ENCODE measurements at places on chromosomes 7 and 10.
A peak's percentile ranks its signal among the peaks of the same experiment; 100 is the strongest.

GRCh38 chr7:4815609-4816418, 40.4 kb downstream of the AP5Z1 start:
- no peak for DNase-seq

DNA sequence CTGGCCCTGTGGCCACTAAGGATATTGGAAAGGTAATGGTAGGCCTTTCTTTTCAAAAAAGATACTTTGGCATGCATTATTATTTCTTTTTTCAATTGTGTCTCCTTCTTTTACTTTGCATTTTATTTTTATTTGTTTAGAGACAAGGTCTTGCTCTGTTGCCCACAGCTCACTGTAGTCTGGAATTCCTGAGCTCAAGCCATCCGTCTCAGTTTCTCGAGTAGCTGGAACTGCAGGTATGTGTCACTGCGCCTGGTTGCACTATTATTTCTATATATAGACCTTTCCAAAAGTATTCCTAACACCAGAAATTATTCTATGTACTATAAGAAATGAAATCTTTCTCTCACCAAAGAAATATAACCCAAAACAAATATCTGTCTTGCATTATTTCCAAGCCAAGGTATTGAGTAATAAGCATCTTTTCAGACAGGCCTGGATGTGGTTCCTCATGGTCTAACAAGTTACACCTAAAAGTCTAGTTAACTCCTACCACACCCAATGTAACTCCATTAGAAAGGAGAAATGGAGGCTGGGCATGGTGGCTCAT, 500.8 kb upstream of the ANKRD30A start:
- DNase-seq, result no peak

GRCh38 chr7:39299695-39300094, 266.5 kb upstream of the YAE1 start:
- no peak for DNase-seq

DNA sequence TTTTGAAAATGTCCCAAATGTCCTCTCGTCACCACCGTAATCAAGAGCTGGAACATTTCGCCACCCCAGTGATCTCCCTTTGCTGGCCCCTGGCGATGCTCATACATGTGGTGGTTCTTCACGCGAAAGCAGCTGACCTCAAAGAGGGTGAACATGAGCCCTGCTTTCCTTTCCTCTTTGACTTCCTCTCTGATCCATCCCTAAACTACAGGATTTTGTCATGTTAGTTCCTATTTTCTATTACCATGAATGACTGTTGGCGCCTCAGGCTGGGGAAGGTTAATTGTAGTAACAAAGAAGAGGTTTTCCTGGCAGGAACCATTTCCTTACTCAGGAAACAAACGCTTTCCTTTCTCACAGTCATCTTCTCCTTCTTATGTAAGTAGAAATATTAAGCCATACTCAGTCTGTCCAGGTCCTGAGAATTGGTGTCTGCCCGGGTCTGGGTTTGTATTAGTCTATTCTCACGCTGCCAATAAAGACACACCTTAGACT, 114.5 kb downstream of the INSYN2A start:
- DNase-seq, result no peak

- no peak for DNase-seq
These were observed 39.9 kb upstream of the NRBF2 start for GRCh38 chr10:63093227-63093626.

- no peak for DNase-seq
These were observed at the start of gene AIFM2 for GRCh38 chr10:70132098-70133029. TSS of gene AIFM2 (minus strand) at chr10:70132825. CDS start at chr10:70124084, 8,741 bp downstream.

DNA sequence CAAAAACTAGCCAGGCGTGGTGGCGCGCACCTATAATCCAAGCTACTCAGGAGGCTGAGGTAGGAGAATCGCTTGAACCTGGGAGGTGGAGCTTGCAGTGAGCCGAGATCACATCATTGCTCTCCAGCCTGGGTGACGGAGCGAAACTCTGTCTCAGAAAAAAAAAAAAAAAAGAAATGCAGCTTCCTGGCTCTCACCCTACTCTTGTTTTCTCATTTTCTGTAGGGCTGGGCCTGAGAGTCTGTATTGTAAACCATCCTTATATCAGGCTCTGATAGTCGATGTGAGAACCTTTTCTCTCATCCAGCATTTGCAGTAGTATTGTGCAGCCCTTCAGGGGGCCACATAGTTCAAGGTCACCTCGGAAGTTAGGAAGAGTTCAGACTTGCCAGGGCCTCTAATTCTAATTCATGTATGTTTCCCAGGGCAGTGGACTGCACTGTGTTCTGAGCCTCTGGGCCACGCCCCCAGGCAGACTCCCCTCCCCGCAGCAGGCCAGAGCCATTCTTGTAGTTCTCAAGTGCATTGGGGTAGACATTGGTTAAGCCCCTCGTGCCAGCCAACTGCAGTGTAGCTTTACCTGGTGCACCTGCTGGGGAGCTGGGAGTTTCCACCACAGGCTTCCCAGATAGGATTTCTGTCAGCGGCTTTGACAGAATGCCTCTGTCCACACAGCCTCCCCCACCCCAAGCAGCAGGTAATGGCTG, 38.3 kb upstream of the PDCD4 start:
- DNase-seq, result no peak

- DNase-seq, result no peak
These were observed 6.1 kb upstream of the GRK5 start for GRCh38 chr10:119201233-119201632.

GRCh38 chr10:58048936-58049335, 218.8 kb downstream of the IPMK start:
- no peak for DNase-seq

DNA sequence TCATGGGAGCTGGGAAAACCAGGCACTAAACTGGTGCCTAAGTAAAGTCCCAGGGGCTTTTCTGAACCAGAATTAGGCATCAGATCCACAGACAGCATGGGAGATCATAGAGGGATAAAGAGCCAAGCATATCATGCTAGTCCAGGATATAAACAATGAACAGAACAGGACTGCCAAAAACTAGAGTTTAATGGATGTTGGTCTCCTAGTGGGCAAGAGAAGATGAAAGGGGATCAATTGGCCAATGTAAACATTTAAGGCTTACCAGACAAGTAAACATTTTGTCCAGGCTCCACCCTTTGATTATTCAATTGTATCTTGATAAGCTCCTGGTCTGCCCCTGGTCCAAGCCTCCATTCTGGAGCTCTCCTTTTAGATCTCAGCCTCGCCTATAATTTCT, 18.9 kb downstream of the MACC1 start:
- DNase-seq, result no peak

DNA sequence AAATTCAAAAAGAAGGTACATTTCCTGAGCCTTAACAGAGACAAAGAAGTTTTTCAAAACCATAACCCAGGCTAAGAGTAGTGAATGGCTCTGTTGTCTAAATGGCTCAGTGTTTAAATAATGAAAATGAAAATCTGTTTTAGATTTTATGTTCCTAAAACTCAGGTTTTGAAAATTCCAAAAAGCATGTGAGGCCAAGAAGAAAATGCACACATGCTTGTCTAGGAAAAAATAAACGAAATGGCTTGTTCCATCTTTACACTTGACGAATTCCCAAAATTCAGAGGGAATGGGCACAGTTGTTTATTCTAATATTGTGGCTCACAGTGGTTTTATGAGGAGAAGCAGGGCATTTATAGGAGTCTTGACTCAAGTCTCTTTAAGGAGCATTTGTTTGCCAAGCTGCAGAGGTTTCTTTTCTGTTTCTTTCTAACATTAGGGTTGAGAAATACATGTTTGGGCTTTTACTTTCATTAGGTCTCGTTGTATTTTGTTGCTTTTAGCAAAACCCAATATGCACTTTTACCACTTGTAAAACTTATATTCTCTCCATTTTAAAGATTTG, 527.6 kb upstream of the ANKRD30A start:
- no peak for DNase-seq

GRCh38 chr7:56175771-56176170, 59.6 kb upstream of the NUPR2 start:
- no peak for DNase-seq

- no peak for DNase-seq
These were observed 90.9 kb upstream of the CHST15 start for GRCh38 chr10:124184208-124184830.

GRCh38 chr7:11281953-11282352, 308.3 kb downstream of the PHF14 start:
- no peak for DNase-seq

GRCh38 chr7:82950436-82950835, 212.2 kb downstream of the PCLO start:
- no peak for DNase-seq

DNA sequence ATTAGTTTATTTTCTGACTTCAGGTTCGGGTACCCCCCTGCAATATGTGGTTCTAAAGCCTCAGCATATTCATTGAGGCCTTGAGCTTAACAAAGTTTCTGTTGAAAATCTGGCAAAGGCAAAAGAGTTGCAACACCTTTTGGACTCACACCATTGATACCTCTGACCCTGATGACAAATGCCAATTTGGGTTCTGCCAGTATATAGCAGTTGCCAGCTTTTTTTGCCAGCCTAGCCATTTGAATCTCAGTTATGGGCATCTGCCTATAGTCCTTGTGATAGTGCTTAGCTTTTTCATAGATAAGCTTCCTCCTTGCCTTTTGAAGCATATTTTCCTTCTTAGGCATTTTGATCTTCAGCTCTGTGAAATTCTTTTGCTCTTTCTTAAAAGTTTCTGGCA, 31.9 kb downstream of the LIPJ start:
- DNase-seq, result no peak

- DNase-seq, result no peak
These were observed 125.7 kb upstream of the CXCL12 start for GRCh38 chr10:44510379-44511115.

DNA sequence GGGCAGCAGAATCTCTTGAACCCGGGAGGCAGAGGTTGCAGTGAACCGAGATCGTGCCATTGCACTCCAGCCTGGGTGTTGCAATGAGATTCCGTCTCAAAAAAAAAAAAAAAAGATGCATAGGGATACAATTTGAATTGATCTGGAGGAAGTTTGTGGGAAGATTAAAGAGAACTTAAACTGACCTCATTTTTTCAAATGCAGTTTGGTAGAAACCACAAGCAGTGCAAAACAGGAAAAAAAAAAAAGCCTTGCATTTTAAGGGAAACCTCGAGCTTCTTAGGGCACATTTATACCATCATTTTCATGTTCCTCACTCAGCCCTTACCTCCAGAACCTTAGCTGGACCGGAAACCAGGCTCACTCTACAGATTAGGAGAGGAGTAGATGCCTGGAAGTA, 2.8 kb downstream of the KCTD7 start:
- DNase-seq, result no peak

DNA sequence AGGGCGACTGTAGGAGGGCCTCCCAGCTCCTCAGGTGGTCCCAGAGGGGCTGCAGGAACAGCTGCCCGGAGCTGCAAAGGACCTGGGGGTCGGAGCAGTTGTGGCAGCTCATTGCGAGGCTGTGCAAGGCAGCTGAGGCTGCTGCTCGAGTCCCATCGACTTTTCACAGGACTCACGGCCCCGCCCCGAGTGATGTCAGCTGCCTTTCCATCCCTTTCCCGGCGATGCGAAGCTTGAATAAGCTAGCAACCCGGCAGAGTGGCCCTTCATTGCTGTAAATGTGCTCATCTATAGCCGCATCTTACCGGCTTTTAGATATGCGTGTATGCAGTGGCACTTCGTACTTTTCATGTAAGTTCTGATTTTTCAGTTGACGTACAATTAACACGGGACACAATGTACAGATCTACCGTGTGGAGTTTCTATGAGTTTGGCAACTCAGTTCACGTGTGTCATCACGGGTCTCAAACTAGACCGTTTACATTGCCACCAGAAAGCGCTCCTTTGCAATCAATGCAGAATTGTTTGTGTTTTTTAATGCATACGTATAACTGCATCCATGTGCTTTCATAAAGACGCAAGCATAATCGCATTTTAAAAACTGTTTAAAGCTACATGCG, at the start of gene CH25H:
CH25H (minus strand) TSS at position 137 of the 620 bp plus-strand sequence; CDS start at position 112, 25 bp downstream.
- DNase-seq, result peak; percentile 81

DNA sequence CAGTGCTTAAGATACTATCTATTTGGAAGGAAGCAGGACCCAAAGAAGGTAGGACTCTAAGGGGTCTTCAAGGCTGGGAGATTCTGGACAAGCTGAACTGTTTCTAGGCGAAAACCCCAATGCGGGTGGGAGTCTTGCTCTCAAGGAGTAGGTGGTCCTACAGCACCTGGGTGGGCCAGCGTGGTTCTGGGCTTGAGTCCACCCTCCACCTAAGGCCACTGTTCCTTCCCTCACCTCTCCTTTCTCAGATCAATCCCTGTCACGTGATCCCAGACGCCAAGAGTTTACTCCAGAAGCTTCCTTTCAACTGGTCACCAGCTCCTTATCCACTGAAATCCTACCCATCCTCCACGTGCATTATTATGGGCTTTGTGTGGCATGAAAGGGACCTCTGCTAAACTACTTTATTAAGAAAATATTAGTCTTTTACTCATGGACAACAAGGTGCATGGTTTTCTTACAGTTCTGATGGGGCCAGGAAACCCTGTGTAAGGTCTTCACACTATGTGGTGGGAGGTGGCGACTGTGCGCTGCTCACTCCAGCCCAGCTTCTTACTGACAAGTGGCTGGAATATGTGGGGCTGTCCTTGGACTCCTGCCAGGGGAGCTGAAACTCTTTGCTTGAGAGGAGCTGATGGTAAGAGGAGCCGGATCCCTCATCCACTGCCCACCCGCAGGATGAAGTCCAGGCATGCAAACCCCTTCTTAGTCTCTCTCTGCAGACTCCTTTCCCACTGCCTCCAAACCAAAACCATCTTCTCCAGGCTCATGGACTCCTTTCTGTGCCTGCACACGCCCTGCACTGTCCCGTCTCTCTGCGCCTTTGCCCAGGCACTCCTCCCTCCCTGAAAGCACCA, 1.6 kb downstream of the ZNF746 start:
- DNase-seq, result peak; percentile 46

- DNase-seq, result no peak
These were observed 64.9 kb downstream of the PLPP4 start for GRCh38 chr10:120521880-120522279.

DNA sequence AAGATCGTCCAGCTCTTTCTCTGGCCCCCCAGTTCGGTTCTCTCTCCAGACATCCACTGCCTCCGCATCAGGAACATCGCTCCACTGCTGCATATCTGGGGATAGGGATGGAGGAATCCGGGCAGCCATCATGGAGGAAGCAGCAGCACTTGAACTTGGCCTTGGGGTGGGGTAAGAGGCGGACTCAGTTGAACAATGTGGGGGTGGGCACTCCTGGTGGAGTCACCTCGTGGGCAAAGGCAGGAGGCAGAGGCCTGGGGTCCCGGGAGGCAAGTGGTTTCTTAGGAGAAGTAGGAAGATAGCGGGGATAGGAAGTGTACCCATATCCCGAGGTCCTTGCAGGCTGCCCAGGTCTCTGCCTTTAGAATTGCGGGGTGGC, 98.3 kb downstream of the CHST15 start:
- DNase-seq, result no peak

DNA sequence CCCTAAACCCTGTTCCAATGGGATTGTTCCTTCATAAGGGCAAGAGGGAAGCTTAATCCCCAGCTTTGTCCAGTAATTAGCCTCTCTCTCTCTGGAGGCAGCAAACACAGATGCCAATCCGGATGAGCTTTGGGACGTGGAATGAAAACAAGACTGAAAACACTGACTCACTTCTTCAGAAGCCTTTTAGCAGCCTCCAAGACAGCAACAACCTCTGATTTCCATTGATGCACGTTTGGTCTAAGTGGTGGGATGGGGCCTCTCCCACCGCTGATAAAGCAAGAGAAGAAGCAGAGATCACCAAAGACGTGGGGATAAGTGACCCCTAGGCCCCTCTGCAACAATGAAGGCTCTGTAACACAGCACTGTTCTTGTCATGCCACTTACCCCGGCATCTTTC, 5.8 kb upstream of the GFRA1 start:
- no peak for DNase-seq

Data from C1 segment of cervical spinal cord (tissue), 14 donors.